ENCODE measurements at places on chromosomes 2 and 18.

- DNase-seq, result no peak
Measured at GRCh38 chr18:77560341-77560992, 310.8 kb downstream of the GALR1 start.

GRCh38 chr2:240302041-240302440, 133.4 kb upstream of the GPC1 start:
- no peak for DNase-seq

DNA sequence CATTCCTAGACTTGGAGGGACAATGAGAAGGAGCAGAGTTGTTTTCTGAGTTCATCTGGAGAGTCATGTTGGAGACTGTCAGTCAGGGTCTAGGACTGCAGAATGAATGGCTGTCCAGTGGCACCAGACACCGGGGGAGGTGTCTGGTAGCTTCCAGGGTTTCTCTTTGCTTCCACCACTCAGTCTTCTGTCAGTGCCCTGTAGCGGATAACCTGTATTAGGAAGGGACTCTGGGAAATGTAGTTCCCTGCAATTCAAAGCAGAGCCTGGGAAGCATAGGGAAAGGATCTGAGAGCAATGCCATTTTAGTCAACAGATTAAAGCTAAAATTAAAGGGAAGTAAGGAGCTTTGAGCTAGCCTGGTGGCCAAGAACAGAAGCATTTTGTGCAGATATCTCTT, 257.9 kb downstream of the THSD7B start:
- no peak for DNase-seq

DNA sequence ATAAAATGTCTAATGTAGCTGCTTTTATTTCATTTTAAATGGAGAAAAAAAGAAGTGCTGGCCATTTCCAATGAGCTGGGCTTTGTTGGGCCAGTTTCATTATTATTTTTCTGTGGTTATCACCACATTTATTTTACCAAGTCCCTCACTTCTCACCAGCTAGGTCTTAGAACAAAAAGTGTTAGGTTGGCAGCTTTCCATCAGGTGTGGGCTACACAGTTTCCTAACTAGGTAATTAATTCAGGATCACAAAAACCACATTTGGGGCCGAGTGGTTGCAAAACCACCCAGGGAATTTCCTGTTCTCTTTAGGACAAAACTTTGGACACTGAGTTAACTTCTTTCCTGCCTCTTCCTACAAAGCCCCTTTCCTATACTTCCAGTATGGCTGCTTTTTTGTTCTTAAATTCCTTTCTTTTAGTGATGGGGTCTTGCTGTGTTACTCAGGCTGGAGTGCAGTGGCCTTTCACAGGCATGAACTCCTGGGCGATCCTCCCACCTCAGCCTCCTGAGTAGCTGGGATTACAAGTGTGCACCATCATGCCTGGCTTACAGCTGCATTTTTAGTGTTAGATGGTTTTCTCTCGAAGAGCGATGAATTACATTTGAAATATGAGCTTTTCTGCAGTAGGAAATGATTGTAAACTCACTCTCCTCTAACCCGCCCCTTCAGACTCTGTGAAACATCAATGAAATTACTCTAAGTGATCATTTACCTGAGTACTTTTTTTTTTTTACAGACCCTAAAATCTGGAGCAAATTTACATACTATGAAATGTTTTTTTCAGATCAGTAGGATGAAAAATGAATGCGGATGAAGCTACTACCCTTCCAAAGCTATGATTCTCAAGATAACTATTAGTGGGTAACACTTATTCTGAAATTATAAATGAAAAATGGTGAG, 2.6 kb upstream of the ZFP36L2 start:
- DNase-seq, result no peak

GRCh38 chr2:148023861-148024260, 3.0 kb downstream of the MBD5 start:
- no peak for DNase-seq

GRCh38 chr2:239601201-239601851, 200.5 kb upstream of the HDAC4 start:
- no peak for DNase-seq

DNA sequence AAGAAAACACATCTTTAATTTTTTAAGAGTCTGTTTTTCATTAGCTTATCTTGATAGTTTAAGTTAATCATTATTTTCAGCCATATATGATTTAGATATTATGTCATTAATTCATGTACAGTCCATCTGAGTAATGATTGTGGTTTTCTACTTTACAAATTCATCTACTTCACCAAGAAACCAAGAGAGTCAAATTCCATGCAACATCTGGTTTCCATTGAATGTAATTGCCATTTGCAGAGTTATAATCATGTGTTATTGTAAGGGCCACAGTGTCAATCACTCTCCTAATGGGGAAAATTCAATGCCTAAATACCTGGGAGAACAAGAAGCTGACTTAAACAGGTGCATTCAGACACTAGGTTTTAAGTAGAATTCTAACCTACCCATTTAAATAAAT, 217.2 kb upstream of the OSR1 start:
- DNase-seq, result no peak

DNA sequence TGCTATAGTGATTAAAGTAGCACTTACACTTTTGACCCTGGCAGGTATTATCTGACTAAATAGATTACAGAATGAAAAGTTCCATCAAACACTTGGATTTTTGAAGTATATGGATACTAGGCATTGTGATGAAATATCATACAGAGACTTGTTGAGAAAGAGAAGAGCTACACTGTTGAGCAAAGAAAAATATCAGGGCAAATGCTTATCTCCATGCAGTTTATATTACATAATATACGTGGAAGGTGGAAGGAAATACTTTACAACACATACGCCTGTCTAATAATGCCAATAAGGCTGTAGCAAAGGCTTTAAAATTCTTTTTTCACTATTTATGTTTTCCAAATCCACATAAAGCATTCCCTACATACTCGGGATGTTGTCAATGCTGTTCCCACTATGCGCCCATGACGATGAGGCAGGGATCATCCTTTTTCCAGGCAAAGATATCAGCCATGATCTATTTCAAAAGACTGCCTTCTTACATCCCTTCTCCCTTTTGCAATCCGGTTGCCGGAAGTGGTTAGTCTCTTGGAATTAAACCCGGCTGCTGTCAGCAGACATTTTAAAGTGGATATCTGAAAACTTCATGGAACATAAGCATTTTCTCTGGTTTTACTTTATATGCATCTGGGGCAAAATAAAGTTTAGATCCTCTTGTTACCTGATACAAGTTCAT, 92.6 kb upstream of the ITGA4 start:
- no peak for DNase-seq

DNA sequence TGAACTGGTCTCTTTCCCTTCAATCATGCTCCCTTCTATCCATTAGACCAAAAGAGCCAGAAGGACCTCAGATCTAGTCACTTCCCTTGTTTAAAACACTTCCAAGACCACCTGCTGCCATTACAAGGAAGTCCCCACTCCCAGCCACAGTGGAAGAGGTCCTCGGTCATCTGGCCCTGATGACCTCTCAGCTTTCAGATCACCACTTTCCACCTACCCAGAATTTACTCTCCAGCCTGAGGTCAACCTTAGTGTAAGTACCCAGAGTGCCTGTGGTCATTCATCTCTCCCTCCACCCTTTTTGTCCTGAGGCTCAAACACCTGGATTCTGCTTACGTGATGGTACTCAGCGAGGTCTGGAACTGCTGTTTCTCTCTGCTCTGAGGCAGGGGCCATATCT, 67.1 kb downstream of the MARCO start:
- no peak for DNase-seq

- no peak for DNase-seq
Measured at GRCh38 chr2:101893681-101894381, 97.9 kb upstream of the IL1R2 start.

DNA sequence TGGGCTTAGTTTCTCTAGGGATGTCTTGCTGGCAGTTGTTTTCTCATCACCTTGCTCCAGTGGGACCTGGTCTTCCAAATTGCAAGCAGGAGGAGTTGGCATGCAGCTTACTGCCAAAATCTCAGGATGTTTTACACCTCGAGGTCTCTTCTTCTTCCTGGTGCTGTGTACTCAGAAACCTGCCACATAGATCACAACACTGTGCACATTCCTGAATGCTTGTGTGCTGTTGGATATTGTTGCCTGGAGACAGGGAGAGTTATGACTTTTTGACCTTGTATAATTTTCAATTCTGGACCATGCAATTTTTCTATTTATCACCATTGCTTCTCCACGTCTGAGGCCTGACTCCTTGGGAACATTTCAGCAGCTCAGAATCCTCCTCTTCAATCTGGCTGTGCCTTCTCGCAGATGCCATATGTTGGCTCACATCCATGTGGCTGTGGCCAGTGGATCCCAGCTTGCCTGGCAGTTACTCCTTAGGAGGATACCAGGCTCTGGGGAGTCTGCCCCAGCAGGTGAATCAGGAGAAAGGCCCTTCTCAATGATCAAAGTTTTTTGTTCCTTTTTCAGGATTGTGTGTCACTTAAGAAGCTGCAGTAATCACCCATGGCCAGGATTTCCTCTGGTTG, 489.3 kb downstream of the TSN start:
- no peak for DNase-seq

DNA sequence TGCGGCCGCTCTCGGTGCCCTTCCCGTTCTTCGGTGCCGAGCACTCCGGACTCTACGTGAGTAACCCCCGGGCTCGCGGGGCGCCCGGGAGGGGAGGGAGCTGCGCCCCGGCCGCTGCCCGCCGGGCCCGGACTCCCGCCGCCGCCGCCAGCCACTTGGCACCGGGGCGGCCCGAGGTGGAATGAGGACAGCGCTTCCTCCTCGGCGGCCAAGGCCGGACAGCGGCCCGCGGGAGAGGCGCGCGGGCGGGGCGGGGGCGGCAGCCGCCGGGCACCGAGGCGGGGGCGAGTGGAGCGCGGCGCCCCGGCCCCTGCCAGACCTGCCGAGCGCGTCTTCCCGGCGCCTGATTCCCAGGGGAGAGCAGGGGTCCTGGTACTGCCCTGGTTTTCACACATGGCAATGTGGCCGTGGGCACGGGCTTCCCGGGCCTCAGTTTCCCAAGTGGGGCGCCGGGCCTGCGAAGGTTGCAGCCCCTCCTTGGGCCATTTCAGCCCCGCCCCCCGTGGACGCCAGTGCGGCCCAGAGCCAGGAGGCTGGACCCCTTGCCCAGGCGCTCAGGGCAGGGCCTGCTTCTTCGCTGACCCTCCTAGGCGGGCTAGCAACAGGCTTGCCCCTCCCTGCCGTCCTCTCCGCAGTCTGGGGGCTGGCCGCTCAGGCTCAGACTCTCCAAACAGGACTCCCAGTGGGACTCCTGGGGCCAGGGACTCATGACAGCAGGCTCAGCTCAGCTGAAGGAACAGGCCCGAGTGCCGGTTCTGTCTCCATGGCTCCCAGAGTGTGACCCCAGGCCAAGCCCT, 775 bp downstream of the SNED1 start:
- DNase-seq, result no peak

GRCh38 chr2:124353656-124354055, 328.6 kb downstream of the CNTNAP5 start:
- DNase-seq, result no peak

GRCh38 chr18:23972453-23972852, 42.1 kb upstream of the TTC39C start:
- DNase-seq, result no peak

GRCh38 chr2:135124924-135125886, 73.1 kb downstream of the RAB3GAP1 start:
- DNase-seq, result no peak

DNA sequence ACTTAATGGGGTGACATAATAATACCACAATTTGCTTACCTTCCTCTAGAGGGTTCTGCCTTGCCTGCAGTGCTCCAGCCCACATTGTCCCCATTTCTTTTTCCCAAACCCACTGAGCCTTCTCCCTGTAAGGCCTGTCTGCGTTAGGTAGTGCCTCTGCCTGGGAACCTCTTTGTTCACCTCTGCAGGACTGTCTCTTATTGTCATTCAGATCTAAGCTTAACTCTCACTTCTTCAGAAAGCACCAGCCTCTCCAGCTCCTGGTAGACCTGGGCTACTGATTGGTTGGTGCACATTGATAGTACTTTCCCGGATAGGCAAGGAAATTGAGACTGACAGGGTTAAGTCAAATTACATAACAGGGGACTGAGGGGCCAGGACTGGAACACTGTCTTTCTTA, 49.1 kb downstream of the CCDC85A start:
- no peak for DNase-seq

DNA sequence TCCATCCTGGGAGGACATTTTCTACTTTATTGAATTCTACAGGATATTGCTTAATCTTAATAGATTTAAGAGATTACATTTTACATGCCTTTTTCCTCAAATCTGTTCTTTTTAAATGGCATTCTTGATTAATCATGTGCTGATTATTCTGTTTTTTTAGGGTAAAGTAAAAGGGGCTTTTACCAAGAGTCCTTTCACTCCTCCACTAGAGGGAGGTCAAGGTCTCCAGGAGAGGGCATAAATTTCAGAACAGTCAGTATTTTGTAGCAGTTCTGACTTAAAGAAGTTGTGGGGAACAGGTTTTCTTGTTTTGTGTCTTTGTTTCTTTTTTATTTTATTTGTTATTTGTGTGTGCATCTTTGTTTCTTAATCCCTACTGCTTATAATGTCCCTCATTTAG, 25.4 kb downstream of the WDR75 start:
- DNase-seq, result no peak

- DNase-seq, result no peak
Measured at GRCh38 chr18:23684515-23685197, 4.6 kb upstream of the LAMA3 start.
